Stimulated activated naive CD8-positive, alpha-beta T cell treated with anti-CD3 and anti-CD28 coated beads, Interleukin-15, Interleukin-2, amounts not matched to agents 100 U/mL and 50 U/mL, for 24 hours (primary cell): ENCODE measurements at places on chromosomes 5 and 9.

GRCh38 chr9:125963932-125964331 lies 216.8 kb downstream of the PBX3 start:
- DNase-seq: no peak

DNA sequence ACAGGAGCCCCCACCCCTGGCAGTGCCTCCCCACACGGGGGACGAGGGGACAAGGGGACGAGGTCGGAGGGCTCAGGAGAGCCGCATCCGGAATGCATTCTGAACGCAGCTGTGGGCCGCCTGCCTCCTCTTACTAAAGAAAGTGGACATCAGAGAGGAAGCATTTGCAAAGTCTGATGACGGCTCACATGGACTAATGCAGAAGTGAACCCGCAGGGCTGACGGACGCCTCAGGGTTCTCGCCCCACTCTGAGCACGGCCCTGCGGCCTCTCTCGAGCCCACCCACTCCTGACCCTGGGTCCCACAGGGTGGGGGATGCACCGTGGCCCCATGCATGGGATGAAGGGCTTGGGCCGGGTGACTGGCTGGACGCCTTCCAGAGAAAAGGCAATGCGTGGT lies 5.9 kb downstream of the LPCAT1 start:
- peak; percentile 2 for DNase-seq

GRCh38 chr5:170761048-170761707 lies 22.3 kb upstream of the GABRP start:
- DNase-seq: no peak

DNA sequence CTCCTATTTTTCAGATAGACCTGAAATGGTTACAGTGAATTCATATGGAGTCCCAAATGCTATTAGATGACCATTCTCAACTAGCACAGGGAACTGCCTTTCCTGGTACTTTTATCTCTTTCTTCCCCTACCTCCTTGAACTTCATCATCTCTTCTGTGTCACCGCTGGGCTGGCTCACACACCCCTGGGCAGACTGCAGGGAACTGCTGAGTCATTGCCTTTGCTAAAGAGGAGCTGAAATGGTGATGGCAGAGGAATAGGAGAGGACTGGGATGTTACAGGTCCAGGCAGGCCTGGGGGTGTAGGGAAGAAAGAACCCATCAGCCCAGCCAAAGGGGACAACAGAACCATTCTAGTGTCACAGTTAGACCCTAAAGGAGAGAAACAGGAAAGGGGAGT lies 322.3 kb downstream of the ASTN2 start:
- DNase-seq: no peak

GRCh38 chr5:176381423-176381822 lies 7.0 kb downstream of the NOP16 start:
- no peak for DNase-seq

DNA sequence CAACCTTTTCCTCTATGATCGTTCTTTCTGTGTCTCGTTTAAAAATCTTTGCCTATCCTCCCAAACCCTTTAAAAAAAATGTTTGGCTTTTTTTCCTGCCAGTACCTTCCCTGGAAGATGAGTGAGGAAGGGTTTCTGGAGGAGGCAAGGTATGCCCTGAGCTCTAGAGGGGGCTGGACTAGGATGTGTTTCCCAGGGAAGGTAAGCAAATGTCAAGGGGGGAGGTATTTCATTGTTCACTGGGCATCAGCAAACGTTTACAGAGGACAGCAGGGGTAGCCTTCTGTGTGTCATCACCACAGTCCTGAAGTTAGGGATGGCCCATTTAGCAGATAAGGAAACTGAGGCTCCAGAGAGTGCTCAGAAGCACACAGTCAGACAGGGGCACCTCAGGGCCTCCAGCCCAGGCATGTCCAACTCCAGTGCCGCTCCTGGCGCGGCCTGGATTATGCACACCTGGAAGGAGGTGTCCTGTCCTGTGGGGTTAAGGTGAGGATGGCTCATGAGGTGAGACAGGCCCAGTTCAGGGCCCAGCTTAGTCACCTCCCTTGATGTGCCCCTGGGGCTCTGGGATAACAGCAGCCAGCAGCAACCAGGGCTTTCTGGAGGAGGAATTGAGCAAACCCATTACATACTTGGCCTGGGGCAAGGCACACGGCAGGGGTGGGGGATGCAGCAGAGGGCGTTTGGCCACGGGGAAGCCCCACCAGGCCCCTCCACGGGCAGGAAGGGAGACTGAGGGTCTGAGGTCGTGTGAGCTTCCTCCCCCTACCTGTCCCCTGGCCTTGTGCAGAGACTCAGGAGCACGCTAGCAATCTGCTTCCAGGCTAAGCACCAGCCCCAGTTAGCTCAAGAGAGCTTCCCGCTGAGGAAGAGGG lies 100.3 kb upstream of the LMX1B start:
- no peak for DNase-seq

GRCh38 chr9:36721846-36722588 lies 149.3 kb downstream of the MELK start:
- DNase-seq: no peak

DNA sequence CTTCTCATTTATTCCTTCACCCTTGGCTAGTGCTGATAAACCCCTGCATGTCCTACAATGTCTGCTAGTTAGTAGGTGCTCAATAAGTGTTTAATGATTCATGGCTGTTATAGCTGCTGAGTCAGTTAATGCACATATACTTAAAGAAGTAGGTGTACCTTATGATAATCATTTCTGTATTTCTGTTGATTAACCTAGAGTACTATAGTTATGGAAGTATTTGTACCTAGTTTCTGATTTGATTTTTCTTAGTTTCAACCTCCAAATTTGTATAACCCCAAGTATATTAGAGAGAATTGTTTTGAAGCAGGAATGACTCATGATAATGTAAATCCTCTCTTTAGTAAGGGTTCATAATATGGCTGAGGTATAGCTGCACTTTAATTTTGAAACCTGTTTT lies 8.9 kb downstream of the SMAD5 start:
- no peak for DNase-seq

DNA sequence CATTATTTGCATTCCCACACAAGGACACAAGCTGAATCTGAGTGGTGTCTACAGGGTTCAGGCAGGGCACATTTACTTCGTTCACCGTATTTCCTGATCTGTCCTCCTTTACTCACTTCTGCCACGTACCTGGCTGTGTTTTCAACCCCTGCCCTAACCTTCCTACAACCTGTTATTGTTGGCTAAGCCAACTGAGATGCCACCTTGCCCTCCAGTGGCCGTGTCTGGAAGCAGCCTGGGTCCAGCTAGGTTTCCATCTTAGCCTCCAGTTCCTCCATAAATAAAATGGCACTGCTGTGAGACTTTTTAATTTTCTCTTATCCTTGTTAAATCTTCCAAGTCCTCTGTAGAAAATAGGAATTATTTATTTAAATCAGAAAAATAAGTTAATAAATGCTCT lies 64.8 kb downstream of the ATP10B start:
- no peak for DNase-seq

- no peak for DNase-seq
Measured at GRCh38 chr5:111532886-111533582, 20.7 kb upstream of the STARD4 start.

GRCh38 chr9:68905129-68905528 lies 108.8 kb downstream of the PRKACG start:
- DNase-seq: no peak

GRCh38 chr5:88833371-88834130 lies 49.4 kb downstream of the MEF2C start:
- DNase-seq: peak; percentile 63

GRCh38 chr9:1415146-1415545 lies 365.0 kb downstream of the DMRT2 start:
- no peak for DNase-seq

- peak; percentile 28 for DNase-seq
Measured at GRCh38 chr9:101566904-101567724, 27.7 kb downstream of the PPP3R2 start.

GRCh38 chr5:112857866-112858265 lies 3.2 kb upstream of the SRP19 start:
- DNase-seq: no peak

DNA sequence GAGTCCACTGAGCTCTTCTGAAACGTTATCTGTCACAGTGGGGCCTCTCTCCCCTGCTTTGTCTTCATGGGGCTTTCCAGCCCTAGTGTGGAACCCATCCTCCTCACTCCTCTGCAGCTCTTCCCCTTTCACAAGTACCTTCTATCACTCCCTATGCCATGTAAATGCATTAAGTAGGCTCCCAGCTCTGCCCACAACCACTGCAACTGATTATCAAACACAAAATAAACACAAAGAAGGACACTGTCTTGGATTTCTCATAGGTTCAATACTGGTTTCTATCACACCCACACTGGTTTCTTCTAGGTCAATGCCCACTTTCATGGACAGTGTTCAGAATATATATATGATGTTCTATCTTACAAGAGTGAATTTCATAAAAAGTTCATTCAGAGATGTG lies 139.4 kb downstream of the GNAQ start:
- no peak for DNase-seq

DNA sequence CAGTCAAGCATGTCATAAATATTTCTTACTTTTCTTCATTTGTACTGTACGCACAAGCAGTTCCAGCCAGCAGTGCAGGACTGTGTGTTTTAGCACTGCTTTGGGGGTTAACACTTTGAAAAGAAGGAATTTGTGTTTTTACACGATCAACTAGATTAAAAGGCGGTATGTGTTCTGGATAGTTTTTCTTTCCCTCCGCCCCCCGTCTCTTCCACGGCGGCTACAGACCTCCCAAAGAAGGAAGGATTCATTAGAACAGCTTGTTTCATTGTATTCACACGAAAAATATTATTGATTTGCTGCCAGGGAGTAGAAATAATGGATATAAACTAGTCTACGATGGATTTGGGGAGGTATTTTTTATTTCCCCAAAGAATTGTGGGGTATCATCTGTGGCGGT lies 336.8 kb upstream of the RFX3 start:
- DNase-seq: no peak

GRCh38 chr9:135478829-135479468 lies 633 bp upstream of the PPP1R26 start:
- DNase-seq: no peak

- DNase-seq: peak; percentile 37
Measured at GRCh38 chr5:154421868-154422267, 23.9 kb upstream of the SAP30L start.

GRCh38 chr5:149271195-149271715 lies 404 bp upstream of the AFAP1L1 start:
- peak; percentile 15 for DNase-seq

DNA sequence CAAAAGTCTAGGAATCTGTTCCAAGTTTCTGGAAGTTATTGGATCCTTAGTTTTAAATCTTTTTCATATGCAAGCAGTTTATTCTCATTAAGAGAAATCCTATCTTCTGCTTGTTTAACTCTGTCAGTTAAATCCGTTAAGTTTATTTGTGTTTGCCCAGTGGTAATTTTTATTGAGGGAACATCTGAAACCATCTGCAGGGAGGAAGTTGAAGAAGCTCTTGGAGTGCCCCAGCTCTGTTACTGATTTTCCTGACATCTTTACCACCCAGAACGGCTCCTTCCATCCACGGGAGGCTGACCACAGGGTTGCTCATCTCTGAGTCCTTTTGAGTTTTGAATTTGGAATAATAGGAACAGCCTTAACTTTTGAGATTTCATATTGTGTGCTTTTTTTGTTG lies 99.9 kb upstream of the ZNF618 start:
- no peak for DNase-seq
